NCI-H1092 (cell line): ENCODE measurements at places on chromosomes 13 and 19.

- no peak for DNase-seq
These were observed 4.5 kb downstream of the CIC start for GRCh38 chr19:42273407-42274064.

GRCh38 chr19:6718111-6718740 is 2.2 kb downstream of the C3 start:
- DNase-seq, result no peak

DNA sequence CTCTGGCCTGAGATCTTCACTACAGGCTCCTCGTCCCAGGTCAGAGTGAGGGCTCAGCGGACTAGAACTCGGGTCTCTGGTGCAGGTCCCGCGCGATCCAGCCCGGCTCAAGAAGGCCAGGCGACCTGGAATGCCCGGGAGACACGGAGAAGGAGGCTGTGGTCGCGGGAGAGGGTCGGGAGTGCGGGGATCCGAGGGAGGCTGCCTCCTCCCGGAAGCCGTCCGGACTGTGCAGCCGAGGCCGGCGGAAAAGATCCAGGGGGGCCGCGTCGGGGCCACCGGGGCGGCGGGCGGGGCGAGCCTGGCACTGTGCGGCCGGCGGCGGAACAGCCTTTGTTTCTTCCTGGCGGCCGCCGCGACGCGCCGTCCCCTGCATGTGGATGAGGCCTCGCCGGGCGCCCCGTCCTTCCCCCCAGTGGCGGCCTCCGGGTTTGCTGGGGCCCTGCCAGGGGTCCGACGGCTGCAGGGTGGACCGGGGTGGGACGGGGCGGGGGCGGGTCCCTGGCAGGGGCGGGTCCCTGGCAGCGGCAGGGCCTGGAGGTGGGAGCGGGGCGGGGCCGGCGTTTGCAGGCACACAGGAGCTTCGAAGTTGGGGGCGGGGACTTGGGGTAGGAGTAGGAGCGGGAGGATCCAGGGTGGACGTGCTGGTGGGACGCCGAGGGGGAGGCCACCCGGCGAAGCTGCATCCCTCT is 1.0 kb upstream of the SLC7A10 start:
- no peak for DNase-seq

- no peak for DNase-seq
These were observed 23.7 kb upstream of the UBE2L5 start for GRCh38 chr13:30398601-30399072.

DNA sequence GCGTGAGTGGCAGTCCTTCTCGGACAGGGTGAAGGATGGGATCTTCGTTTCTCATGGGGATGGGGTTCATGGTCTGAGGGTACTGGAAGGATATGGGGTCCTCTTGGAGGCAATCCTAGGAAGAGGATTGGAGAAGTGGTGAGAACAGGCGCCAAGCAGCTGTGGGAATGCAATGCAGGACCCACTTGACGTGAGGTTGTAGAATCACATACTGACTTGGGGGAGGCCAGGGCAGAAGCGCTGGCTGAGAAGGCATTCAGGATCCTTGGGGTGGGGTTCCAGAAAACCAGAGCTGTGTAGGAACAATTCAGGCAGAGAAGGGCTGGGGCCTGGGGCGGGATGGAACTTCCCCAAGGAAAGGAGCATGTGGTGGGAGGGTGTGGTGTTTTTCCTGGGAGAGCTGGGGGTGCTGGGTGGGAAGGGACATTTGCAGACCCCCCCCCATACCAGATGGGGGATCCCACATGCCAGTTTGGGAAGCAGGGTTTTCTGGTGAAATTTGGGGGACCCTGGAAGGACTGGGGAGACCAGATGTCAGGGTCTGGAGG is 852 bp downstream of the KLK1 start:
- no peak for DNase-seq

DNA sequence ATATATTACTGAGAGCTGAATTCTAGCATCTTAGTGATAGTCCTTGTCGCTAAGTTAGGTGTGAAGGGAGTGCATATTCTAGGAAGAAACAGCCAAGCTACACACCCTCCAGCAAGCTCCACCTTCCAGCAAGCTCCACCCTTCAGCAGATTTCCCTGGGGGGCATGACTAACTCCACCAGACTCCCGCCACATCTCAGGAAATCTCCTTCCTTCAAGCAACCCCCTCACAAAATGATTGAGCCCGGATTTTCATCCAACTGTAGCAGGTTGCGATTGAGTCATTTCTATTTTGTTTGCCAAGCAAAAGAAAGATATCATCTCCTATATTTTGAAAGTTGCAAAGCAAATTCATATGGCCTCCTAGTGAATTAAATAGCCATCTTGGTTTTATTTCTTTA is 162.1 kb upstream of the TMTC4 start:
- no peak for DNase-seq

- DNase-seq, result no peak
These were observed 172.5 kb downstream of the DLEU7 start for GRCh38 chr13:50670847-50671496.

GRCh38 chr19:5406816-5407215 is 48.4 kb upstream of the ZNRF4 start:
- DNase-seq, result no peak

DNA sequence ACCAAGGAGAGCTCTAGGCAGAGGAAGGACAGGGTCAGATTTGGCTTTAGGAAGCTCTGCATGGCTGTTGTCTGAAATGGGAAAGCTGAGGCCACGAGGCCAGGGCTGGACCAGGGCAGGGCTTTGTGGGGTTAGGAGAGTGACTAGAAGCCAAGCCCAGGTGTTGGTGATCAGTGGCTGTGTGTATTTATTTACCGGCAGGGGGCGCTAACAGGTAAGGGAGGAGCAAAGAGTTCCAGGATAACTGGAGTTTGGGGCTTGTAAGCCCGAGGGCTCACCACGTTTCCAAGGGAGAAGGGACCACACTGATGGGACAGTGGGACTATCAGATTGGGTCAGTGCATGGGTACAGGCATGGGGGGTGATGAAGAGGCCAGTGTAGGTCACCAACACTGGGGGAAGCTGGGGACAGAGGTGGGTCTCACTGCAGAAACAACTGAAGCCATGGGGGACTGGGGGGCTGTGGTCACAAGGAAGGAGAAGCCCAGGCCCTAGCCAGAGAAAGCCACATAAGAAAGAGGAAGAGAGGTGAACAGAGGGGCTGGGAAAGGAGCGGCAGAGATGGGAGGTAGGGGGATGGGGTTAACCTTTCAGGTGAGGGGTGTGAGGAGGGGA is 3.9 kb downstream of the TMEM147 start:
- peak; percentile 23 for DNase-seq

DNA sequence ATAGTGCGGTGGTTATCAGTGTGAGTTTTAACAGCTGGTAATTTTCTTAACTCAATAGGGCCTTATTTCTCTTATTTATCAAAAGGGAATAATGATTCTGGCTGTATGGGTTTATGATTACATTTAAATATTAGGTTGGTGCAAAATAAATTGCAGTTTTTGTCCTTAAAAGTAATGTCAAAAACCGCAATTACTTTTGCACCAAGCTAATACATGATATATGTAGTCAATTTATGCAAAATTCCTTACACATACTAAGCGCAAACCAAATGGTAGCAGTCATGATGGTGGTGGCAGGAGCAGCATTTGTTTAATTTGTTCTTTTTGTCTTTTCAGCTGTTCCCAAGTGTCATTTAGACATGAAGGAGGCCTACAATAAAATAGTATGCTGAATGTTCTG is 1777.1 kb downstream of the OLFM4 start:
- DNase-seq, result no peak

DNA sequence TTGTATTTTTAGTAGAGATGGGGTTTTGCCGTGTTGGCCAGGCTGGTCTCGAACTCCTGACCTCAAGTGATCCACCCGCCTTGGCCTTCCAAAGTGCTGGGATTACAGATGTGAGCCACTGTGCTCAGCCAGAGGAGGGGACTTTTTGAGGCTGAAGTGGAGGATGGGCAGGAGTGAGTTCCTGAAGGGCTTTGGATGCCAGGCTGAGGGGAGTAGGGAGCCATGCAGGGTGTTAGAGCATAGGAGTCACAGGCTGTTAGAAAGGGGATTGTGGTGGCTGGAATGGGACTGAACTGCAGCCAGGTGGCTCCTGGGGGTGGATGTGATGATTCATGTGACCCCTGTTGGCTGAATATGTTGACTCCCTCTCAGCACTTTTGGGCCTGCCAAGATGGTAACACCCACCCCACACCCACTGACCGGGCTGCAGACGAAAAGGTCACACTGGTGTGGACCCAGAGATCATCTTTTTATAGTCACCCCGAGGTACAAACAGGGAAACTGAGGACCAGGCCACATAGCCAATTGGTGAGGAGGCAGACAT is 11.2 kb downstream of the CYP4F22 start:
- no peak for DNase-seq

DNA sequence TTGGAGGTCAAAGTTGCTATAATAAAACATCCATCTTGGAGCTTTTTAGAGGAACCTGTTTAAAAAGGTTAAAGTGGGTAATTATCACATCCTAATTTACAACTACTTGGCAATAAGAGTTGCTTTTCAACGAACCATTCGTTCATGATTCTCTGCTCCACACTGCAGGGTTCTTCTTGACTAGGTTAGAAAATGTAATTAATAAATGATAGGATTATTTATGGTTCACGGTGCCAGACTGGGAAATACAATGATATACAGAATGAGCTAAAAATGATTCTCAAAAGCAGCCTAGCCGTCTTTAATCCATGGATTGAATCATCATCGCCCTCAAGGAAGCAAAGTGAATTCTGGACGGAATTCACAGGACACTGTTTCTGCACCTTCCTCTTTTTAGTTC is 291.2 kb downstream of the TEX29 start:
- DNase-seq, result no peak

DNA sequence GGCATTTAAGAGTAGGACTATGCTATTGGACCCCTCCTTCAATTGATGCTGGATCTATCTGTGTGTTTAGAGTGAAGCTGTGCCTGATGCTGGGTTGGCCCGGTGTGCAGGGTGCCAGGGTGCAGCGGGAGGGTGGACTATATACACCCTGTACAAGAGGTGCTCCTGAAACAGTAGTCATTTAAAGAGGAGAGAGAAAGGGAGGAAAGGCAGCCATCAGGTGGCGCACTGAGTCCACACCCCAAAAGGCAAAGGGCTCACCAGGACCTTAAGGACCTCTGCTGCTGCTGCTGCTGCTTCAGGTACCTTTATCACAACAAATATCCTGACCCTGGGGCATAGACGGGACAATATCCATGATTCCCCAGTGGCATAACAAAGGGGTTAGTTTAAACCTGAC is 39.4 kb downstream of the ZNF136 start:
- DNase-seq, result no peak
